DMS 273 treated with DMSO at 0.1 percent for 48 hours (cell line): ENCODE measurements at places on chromosomes 16 and 17.

- DNase-seq: no peak
These were observed 79.1 kb upstream of the CDH5 start for GRCh38 chr16:66287416-66287815.

DNA sequence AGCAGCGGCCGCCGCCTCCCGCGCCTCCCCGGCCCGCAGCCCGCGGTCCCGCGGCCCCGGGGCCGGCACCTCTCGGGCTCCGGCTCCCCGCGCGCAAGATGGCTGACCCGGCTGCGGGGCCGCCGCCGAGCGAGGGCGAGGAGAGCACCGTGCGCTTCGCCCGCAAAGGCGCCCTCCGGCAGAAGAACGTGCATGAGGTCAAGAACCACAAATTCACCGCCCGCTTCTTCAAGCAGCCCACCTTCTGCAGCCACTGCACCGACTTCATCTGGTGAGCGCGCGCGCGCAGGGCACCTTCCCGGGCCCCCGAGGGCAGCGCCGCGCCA is 258 bp downstream of the PRKCB start:
- no peak for DNase-seq

- no peak for DNase-seq
These were observed 37.0 kb upstream of the C16orf78 start for GRCh38 chr16:49336581-49336980.

- no peak for DNase-seq
These were observed 80.0 kb downstream of the NTN1 start for GRCh38 chr17:9101356-9101755.

DNA sequence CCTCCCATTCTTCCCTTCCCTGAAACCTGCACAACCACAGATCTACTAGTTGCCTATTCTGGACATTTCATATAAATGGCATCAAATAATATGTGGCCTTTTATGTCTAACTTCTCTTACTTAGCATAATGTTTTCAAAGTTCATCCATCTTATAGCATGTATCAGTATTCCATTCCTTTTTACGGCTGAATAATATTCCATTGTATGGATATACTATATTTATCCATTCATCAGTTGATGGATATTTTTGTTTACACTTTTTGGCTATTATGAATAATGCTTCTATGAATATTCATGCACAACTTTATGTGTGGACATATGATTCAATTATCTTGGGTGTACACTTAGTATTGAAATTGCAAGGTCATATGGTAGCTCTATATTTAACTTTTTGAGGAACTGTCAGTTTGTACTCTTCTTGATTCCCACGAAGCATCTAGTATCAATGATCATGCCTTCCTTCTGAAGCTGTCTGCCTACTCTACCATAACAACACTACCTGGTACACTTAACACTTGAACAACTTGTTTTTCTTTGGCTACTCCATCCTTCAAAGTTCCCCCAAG is 12.7 kb upstream of the CHD3 start:
- no peak for DNase-seq

GRCh38 chr17:18070861-18071340 is 16.8 kb upstream of the DRG2 start:
- DNase-seq: peak; percentile 77

DNA sequence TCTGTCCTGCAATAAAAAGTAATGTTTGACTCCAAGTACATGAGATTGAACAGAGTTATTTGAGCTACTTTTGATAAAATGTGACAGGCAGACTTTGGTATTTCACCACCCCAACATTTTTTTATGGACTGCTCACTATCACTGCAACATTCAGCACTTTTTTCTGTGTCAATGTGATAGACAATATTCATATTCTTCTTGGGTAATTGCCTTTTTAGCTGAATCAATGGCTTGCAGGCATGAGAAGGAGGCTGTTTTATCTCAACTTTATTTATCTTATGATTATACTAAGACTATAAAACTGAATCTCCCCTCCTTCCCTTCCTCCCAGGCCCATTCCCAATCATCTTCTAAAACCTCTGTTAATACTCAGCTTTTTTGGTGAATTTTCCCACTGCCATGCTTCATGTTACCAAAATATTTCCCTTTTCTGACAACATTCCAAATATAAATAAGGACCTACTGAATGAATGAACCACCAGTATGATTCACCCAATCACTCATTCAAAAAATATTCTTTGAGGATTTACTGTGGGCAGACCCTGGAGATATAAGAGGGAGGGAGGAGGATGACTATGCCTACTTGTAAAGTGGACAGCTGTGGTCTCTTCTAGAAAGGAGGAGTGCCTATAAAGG is 67.6 kb downstream of the CDH13 start:
- DNase-seq: no peak

DNA sequence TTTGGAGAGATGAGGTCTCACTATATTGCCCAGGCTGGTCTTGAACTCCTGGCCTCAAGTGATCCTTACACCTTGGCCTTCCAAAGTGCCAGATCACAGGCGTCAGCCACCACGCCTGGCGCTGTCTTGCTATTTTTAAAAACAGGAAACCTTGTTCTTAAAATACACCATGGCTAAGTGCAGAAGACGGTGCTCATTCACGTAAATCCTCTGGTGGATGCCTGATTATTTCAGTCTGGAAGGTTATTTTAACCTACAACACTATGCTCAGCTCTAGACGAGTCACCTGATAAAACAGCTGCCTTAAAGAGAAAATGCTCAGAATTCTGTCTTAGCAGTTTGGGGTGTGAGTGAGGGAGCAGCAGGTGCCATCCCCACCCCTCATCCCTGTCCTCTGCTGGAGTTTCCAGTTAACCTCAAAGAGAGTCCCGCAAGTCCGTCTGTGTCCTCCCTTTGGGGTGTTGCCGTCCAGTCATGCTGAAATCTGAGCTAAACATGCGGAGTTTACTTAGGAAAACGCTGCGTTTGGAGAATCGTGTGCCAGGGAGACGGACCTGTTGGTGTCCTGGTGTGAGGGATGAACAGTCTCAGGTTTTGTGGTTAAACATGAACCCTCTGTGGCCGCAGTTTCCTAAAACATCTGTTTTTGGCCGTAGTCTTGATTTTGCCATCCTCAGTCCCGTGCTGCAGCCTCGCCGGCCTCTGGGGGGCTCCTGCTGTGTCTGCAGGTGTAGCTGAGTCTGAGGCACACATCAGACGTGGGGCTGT is 17.1 kb downstream of the SPG7 start:
- no peak for DNase-seq

DNA sequence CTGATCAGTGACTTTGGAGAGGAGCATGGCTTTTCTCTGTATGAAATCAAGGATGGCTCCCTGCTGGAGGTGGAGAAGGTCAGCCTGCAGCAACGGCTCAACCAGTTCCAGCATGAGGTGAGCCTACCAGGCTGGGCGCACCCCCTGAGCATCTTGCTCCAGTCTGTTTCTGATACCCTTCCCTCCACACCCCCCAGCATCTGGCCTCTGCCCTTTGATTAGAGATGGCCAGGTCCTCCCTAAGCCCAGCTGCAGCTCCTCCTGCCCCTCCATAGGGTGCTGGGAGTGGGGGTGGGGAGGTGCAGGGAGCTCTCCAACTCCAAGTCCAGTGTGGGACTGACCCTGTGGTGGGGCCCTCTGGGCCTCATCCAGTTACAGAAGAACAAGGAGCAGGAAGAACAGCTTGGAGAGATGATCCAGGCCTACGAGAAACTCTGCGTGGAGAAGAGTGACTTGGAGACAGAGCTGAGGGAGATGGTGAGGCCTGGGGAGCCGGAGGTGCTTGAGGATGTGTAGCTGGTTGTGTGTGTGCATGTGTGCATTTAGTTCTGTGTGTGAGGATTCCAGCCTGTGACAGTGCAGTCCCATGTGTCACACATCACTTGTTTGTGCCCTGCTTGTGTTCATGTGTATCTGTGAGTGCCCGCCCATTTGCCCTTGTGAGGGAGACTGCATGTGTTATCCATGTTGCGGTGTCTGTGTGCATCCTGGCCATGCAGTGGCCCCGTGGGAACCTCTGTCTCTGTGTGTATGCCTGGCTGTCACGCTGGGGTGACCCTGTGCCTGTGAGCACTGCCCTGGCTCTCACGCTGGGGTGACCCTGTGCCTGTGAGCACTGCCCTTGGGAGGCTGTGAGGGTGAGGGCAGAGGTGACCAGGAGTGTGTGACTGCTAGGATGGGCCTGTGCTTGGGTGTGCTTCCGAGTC is 3.0 kb downstream of the TBKBP1 start:
- DNase-seq: no peak

DNA sequence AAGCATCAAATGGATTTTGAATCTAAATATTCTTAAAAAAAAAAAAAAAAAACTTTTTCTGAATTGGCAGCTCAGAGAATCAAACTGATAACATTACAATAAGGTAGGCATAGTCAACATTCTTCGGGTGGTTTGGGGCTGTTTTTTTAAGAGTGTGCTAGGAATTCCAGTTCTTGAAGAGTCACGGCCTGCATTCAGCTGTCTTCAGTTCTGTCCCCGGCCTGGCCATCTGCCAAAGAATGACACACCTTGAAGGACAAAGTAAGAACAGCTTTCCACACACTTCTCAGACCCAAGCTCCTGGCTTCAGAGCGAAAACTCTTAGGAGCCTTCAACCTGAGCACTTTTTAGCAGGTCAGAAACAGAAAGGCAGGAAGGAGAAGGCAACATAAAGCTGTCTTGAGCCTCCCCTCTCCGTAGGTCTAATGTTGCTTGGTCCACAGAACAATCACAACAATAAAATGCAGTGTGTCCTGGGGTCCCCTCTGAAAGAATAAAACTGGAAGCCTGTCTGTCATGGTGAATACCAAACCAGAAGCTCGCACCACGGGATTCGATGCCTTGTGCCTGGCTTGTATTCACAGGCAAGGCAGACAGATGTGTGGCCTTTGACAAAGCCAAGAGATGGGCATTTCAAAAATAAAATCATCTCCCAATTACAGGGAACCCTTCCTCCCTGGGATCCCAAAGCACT is 524.4 kb upstream of the ZFHX3 start:
- no peak for DNase-seq

DNA sequence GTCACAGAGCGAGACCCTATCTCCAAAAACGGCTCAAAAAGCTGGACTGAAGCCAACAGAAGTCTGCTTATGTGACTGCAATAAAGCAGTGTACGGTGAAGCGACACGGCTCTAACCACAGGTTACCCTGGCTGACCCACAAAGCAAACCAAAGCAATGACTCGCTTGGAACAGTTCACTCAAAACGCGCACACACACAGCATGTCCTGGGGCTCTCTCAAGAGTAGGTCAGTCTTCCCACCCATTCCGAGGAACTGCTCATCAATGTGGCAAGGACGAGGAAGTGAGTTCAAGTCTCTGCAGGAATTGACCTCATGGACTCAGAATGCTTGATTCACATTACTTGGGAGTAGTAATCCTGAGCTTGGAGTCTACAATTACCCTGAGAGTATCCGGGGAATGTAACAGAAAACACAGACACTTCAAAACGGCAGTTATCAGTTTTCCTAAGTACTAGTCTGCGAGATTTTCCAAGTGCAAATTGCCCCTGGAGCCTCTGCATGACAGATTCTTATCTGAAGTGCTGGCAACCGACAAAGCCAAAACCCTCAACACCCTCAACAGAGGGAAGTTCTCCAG is 25.4 kb downstream of the PELP1 start:
- no peak for DNase-seq

DNA sequence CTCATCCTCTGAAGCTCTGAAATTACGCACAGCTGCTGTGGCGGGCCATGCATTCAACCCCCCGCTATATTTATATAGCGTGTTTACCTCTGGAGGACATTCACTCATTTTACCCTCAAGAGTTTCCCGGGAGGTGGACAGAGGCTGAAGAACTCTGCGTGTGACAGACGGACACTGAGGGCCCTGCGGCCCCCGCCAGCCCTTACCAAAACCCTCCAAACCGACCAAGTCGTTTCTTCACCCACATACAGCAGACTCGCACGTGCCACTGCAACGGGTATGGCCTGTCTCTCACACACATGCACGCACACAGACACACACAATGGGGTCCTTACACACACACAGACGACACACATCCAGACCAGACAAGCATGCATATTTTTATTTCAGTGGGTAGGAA is 216.4 kb upstream of the FOXF1 start:
- DNase-seq: no peak

DNA sequence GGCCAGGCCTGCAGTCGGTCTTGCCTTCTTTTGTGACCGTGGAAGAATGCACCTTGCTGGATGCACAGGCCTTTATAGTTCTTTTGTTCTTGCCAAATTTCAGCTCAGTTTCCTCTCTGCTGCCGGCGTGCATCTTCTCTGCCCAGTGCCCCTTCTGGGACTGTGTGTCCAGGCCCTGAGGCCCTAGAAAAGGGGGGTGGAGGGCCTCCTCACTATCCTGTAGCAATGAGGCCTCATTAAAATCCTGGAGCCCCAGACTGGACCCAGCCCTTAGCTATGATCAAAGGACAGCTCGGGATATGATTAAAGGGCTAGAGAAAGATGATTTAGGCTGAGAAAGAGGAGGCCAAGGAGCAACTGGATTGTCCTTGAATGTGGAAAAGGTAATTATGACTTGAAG is 229.8 kb downstream of the SEC14L1 start:
- DNase-seq: no peak

DNA sequence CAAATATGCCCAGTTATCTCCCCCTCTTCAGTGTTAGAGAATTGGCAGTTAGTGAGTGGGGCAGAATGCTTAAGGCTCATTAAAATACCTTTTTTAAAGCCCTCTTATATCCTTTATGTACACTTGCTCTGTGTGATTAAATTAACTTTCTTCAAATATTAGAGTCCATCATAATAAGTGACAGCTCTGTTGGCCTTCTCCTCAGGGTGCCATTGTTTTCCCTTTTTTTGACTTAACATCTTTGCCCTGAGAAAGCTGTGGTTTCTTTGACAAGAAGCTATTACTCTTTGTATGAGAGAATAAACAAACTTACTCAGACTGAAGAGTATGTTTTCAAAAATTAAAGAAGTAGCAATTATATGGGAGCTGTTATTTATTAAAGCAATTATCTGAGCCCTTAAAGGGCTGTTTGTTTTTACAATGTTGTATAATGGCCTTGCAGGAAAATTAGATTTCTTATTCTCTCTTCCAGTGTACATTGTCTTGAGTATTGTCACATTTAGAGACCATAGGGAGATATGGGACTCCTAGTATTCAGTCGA is 13.4 kb downstream of the RBBP6 start:
- DNase-seq: no peak

DNA sequence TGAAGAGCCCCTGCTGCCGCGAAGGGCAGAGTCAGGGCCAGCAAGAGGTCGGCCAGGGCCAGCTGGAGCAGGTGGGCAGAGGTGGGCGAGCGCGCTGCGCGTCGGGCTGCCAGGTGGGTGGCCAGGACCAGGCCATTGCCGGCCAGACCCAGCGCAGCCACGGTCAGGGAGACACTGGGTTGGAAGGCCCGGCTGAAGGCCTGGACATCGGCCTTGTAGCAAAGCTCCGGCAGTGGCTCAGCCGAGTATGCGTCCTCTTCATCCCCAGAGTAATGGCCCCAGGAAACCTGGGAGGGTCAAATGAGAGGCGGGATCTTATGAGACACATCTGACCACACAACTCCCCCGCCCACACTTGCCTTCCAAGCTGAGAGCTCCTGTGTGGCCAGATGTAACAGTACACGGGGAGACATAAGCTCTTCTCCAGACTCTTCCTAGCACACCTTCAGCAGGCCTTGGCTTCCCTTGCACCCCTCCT is 1.3 kb downstream of the CCR10 start:
- DNase-seq: no peak

DNA sequence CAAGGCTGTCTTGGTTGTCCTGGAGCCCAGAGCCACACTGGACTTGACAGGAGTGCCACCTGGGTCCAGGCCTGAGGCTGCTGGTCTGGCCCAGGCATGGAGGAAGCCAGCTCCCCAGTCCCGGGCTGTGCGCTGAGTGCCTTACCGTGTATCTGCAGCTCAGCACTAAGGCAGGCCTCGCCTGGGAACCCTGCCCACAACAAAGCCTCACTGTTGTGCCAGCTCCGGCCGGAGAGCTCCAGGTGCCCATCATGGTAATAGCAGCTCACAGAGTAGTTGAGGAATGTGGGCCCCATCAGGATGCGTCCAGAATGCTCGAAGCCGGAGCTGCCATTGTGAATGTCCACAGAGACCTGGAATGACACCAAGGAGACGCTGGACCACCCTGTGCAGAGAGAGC is 72.2 kb downstream of the RMI2 start:
- DNase-seq: no peak
